ENCODE measurements at places on chromosomes 11 and 22.

DNA sequence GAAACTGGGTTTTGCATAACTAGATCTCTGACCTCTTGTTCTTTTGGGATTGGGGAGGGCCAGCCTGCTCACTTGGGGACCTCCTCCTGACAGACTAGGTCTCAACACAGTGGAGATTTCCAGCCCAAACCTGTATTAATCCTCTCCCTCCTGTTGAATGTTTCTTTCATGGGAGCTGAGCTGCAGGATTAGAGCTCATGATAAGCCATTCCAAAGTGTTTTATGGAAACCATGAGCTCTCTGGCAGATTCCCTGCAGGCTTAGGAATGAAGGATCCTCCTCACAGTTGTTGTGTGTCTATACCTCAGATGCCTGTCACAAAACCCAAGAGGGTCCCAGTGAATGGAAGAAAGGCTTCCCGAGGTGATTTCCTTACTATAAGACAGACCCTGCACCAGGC is 248.4 kb upstream of the B3GAT1 start:
- peak; percentile 44 for DNase-seq

GRCh38 chr22:46753360-46753759 is 9.1 kb upstream of the TBC1D22A start:
- DNase-seq = no peak

GRCh38 chr11:116162886-116163230 is 609.9 kb downstream of the BUD13 start:
- no peak for DNase-seq

- DNase-seq = peak; percentile 39
These were observed 96.4 kb upstream of the BIRC3 start for GRCh38 chr11:102220728-102221467.

- DNase-seq = peak; percentile 45
These were observed 76.4 kb downstream of the KCNQ1 start for GRCh38 chr11:2521081-2521732.

DNA sequence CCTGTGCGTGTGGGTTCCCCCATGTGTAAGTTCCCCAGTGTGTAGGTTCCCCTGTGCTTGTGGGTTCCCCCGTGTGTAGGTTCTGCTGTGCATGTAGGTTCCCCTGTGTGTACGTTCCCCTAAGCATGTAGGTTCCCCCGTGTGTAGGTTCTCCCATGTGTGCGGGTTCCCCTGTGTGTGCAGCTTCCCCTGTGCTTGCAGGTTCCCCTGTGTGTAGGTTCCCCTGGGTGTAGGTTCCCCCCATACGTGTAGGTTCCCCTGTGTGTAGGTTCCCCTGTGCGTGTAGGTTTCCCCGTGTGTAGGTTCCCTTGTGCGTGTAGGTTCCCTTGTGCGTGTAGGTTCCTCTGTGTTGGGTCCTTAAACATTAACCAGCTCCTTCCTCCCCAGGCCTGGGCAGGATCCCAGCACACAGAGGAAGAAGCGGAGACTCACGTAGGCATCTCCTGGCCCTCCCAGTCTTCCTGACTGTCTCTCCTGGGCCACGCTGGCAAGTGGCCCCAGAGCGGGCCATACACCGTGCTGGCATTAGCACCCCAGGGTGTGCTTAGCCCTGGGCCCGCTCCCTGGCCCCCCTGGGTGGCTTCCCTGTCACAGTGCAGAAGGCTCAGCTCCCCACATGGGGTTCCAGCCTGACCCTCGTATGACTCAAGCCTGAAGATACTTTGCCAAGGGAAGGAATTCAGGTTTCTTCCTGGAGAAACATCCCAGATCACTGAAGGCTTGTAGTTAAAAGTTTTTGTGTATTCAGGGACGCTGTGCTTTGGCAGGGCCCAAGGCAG is 2.8 kb upstream of the GRAMD4 start:
- DNase-seq = peak; percentile 91

GRCh38 chr22:24153959-24154358 is 27.3 kb upstream of the SUSD2 start:
- no peak for DNase-seq

DNA sequence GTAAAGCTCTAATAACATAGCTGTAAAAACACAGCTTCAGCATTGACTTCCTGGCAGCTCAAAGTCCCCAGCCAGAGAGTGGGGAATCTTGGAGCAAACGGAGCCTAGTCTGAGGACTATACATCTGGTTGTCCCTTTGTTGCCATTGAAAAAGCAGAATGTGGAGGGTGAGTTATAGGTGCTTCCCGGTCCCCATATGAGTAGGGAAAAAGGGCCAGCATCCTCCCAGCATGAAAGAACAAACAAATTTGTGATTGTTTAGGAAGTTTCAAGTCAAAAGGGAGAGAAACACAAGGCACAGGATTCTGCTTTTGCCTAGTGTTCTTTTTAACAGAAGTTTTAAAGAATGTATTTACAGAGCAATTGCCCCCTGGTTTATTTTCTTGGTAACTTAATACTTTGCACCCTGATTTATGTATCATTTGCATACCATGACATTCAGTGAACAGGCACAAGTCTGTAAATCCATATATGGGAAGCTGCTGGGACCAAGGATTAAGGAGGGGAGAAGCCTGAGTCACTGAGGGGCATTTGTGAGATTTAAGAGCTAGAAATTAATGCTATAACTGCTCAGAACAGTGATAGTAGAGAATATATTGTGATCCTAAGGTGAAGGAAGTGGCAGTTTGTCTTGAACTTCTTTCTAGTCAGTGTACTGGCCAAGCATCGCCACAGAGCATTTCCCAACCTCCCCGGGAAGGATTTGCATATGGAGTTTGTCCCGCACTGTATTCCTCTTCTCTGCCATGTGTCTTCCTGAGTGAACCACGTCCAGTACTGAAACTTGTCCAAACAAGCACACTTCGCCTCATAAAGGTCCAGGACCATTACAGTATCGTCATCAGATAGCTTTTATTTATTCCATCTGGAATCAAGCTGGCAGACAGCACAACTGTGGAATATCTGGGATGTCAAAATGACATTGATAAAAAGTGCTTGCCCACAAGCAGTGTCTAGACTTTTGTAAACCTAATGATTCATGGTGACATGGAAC is 103.0 kb downstream of the DBX1 start:
- DNase-seq = no peak

DNA sequence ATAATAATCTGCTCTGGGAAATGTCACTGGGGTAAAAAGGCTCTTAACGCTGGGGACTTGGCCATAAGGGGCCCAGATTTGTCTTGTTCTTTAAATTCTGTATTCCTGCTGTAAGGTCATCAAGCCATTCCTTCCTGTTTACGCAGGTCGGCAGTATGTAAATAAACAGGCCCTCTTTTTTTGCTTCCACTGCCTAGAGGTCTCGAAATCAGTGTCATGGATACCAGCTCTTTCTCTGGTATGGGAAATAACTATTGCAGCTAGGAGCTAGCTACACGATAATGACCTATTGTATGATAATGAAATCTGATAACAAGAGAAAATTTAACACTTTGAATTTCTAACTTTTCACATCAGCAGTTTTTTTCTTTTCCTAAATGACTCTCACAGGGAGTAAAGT is 209.2 kb upstream of the NARS2 start:
- DNase-seq = no peak

- DNase-seq = peak; percentile 89
These were observed 13.6 kb upstream of the TMEM216 start for GRCh38 chr11:61378713-61379313.

DNA sequence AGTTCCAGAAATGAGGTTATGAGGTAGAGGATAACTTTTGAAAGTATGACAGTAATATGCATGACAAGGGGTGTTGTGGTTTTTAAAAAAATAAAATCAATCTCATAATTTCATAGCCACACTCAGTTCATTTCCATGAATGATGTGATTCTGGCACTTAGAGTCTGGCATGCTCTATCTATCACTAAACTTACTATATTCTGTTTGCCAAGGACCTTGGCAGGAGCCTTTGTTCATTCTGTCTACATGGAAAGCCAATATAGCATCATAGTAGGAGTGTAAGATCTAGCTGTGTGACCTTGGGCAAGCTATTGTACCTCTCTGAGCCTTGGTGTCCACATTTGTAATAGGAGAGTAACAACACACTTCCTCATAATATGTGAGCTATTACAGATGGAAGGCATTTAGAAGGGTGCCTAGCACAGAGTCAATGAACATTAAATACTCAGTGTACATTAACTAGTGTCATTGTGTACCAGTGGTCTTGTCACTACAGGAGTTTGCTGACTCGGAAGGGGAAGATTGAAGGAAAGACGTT is 507.6 kb downstream of the SOX6 start:
- no peak for DNase-seq

DNA sequence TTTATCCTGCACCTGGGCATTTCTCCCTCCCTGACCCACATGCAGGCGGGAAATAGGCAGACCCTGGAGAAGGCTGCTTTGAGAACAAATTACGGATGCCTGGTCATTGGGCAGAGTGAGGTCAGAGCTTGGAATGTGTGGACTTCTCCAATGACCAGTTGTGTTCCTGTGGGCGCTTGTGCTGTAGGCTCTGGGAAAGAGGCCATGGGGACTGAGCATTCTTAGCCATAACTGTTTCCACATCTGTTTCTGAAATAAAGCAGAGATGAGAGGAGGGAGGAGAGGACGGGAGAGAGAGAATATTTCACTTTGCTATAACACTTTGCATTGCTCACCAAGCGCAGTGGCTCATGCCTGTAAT is 11.2 kb upstream of the TMEM184B start:
- DNase-seq = peak; percentile 88

DNA sequence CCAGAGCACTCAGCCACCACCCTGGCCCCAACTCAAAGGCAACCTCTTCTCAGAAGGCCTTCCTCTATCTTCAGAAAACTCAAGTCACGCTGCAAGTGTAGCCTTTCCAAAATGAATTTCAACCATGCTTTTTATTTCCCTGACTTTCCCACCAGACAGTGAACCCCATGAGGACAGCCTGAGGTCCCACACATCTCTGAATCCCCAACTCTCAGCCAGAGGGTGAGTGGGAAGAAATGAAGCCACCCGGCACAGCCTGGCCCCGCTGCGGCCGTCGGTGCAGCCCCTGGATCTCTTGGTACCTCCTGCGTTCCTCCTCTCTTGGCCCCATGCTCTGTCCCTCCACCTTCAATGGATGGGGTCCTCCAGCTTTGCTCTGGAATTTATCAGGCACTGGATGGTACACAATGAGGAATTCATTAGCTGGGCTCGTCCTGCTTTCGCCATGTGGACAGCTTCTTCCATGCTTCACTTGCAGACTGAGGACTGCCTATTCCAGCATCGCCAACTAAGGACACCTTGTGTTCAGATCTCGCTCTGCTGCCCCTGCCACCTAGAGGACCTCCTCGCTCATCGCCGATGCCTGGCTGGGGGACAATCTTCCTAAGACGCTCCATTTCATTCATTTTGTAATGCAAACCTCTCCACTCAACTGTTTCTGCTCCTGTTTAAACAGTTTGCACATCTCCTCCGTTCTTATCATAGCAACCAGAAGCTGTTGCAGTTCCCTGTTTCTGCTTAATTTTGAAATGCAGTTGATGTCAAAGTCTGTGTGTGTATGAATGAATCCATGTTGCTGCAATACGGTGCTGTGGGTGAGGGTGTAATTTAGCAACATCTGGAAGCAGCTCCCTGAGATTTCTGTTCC is 672.1 kb downstream of the TBC1D22A start:
- no peak for DNase-seq

- no peak for DNase-seq
These were observed 29.4 kb upstream of the PDE3B start for GRCh38 chr11:14614091-14614622.

GRCh38 chr11:113192121-113192925 is 122.1 kb upstream of the TTC12 start:
- DNase-seq = peak; percentile 8

- DNase-seq = no peak
These were observed 5.5 kb upstream of the TH start for GRCh38 chr11:2177076-2177475.

- DNase-seq = no peak
These were observed 216.1 kb upstream of the NARS2 start for GRCh38 chr11:78790784-78791183.

DNA sequence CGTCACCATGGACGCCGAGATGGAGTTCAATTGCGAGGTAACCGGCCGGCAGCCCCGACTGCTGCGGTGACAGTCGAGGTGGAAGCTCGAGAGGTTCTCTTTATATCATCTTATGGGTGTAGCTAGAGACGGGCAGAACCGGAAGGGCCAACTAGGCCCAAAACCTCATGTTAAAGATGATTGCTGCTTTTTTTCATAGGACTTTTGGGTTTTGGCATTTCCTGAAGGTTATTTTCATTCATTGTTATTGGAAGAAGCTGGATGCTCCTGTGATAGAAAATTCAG is 585 bp downstream of the NF2 start:
- no peak for DNase-seq

GRCh38 chr22:42170946-42171345 is 40.3 kb upstream of the CYP2D6 start:
- DNase-seq = no peak

DNA sequence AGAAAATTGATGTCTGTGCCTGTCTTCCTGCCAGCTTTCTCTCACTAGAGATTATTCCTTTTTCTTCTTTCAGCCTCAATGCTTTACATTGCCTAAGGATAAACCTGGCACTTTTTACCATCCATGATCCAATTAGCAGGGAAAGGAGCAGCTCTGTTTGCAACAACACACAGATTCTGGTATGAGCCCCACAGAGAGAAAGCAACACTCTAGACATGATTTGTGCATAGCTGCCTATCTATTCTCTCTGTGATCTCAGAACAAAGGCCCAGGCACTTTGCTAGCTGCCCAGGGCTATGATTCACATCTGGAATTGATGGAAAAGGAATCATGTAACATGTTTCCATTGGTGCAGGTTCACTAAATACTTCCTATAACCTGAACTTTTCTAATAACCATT is 685.0 kb downstream of the ETS1 start:
- DNase-seq = no peak

DNA sequence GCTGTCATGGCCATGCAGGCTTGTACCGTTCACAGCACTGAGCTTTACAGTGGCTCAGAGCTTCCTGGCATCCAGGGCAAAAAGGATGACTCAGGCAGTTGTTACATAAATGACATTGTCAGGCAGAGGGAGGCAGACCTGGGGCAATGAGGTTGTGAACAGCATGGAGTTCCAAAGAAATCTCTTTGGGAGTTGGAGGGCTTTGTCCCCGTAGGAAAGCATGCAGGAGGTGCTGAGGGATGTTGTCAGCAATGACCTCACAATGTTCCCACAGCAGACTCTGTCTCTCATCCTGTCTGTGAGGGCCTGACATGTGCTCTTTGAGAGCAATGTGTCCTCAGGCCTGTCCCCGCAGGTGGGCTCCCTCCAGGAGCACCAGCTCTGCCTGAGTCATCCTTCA is 25.9 kb upstream of the PDE2A start:
- DNase-seq = peak; percentile 98

Data from osteoblast (primary cell).